ENCODE measurements at places on chromosomes 1 and 21. TPM values are rescaled to one million over a fixed set of nuclear protein-coding genes. Genes with fewer than 3 reads are reported as not detected.

BLACAT1 gene
- not detected for total RNA-seq

FCRL6 gene
- total RNA-seq: not detected

NUP210L gene
- total RNA-seq: not detected

CASZ1 gene
- under 0.01 TPM for total RNA-seq

TMEM234 gene
- total RNA-seq: 21.6 TPM

GRCh38 chr1:25031601-25031965 is 101.5 kb upstream of the RUNX3 start:
- no peak for DNase-seq

DNA sequence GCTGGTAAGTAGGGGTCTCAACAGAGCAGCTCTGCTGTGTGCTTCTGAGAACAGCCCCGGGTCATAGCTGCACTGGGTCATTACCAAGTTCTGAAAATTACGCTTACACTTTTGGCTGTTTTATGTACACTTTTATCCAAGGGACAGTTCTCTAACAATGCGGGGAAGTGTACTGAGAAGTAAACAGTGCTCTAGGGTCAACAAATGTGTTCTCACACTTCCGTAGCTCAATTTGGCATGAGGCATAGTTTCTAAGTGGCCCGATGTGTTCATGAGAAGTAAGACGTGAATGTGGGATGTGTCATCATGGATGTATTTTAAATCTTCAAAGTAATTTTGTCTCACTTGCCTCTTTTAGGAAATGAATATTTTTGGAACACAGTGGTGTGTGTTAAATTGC is 10.9 kb upstream of the VAMP3 start:
- DNase-seq: no peak

DNA sequence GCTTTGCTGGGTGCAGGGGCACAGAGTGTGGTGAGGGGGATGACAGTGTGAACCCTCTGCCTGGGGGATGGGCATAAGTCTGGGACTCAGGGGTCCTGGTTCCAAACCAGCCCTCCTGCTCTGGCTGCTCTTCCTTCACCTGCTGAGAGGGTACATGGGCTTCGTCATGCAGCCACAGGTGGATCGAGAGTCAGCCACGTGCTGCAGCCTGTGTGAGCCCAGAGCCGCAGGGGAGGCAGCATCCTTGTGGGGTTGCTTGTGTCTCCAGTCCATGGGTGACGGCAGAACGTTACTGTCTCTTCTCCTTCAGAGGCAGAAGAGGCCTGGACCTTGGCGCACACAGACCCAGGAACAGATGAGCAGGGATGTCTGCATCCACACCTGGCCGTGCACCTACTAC is 12.1 kb downstream of the SNAP47 start:
- no peak for DNase-seq

DNA sequence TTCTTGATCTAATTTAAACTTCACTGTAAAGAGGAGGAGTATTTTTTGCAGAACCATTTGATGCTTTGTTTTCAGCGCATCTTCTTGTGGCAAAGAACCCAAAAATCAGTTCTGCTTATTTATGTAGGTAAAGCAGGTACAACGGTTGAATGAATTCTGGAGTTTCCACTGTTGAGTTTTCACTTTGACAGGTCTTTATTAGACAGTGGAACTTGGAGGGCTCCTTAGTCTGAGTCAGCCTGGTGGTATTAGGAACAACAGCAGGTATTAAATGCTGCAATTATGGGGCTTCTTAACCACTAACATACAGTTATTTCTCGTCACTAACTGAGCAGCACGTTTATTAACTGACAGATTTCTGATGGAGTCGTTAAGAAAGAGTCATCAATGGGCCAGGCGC is 1.2 kb downstream of the LRIG2 start:
- DNase-seq: no peak

GRCh38 chr1:220271706-220272046 is 577 bp downstream of the RAB3GAP2 start:
- DNase-seq: peak; percentile 38

- DNase-seq: no peak
Measured at GRCh38 chr1:162191396-162192305, 122.2 kb downstream of the NOS1AP start.

DNA sequence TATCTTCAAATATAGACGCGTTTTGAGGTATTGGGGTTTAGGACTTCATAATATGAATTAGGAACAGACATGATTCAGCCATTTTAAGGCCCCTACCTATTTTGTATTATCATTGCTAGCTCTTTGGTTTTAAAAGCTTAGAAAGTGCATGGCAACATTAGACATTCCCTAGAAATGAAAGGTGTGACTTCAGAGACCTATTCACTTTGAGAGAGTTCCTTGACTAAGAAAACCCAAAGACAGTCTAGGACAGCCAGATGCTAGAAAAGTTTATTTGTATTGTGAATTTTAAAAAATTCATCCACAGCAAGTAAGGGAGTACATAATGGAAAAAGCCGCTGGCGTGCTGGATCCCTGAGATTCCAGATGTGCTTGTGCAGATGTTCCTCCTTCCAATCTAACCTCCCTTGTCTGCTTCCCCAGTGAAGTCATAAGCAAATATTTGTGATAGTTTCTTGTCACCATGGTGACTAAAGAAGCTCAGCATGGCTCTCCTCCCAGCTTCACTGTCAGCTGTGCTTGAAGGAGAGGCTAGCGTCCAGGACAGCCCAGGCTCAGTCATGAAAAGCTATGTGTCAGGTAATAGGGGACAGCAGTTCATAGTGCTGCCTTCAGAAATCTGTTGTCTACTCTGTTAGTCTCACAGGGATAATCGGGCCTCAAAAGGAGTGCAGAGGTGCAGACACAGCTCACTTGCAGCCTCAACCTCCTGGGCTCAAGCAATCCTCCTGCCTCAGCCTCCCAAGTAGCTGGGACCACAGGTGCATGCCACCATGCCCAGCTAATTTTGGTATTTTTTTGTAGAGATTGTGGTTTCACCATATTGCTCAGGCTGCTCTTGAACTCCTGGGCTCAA is 34.8 kb downstream of the KPNA6 start:
- peak; percentile 90 for DNase-seq

GRCh38 chr1:165441166-165441880 is 3.6 kb downstream of the RXRG start:
- no peak for DNase-seq

DNA sequence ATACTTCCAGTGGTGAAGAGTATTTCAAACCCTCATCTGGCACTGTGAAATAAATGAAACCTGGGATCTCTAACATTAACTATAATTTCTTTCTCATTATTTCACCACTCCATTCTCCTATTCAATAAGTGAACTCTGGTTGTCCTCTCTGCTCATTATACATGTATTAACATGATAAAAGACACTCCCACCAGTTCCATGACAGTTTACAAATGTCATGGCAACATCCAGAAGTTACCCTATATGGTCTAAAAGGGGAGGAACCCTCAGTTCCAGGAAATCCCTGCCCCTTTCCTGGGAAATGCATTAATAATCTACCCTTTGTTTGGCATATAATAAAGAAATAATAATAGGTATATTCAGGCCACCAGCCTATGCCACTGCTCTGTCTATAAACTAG is 62.7 kb upstream of the BRINP3 start:
- DNase-seq: no peak

DNA sequence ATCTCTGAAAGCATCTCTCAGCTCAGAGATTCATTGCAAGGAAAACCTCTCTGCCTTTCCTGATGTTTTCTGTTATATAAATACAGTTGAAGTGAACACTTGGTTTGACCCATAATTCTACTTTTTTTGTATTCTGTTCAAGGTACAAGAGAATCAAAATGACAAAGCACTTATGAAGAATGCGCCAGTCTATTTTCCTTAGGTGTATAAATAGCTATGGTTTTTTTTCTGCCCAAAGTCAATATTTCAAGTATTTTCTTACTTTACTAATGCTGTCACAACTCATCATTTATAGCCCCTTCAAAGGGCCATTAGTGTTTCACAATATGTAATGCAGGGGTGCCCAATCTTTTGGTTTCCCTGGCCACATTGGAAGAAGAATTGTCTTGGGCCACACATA is 142.5 kb upstream of the C1orf105 start:
- DNase-seq: no peak

DNA sequence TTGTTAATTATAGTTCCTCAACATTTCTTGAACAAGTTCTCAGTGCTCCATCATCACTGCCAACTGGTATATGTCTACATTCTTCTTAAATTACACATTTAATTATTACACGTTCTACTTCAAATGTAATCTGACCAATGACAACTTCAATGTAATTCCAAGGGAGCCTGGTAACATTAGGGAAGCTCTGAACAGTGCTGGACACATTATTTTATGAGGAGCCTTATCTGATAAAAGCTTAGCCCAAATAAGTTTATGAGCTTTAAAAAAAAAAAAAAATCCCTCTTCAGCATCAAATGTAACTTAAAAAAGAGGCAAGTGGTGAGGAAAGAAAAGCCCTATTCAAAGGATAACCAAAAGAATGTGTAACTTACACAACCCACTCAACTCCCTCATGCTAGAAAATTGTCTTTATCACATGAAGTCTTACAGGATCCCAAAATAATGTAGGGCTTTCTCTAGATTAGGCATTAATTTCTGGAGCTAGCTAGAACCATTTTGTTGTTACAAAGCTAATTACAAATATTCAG is 35.2 kb upstream of the ABCA4 start:
- peak; percentile 58 for DNase-seq

GRCh38 chr1:59029411-59030167 is 245.7 kb upstream of the JUN start:
- DNase-seq: peak; percentile 48

Data from fibroblast of villous mesenchyme (primary cell).